ENCODE measurements at places on chromosomes 16 and 17. TPM values are rescaled to one million over a fixed set of nuclear protein-coding genes. Genes with fewer than 3 reads are reported as not detected.

DNA sequence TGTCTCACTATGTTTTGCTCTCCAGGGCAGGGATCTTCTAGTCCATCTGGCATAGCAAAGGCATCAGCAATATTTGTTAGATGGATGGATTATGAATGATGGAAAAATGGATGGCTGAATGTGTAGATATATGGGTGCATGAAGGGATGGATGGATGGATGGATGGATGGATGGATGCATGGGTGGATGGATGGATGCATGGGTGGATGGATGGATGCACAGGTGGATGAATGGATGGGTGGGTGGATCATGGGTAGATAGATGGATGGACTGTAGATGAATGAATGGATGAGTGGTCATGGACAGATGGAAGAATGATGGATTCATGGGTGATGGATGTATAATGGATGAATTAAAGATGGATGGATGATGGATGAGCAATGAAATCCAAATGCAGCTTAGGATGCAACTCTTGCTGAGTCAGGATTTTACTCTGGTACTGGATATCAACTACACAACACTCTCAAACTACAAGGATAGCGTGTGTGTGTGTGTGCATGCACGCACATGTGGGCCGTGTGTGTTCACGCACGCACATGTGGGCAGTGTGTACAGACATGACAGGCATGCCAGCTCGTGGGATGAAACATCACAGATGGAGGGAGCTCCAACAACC, 34.0 kb downstream of the GSG1L start:
- H3K4me1 ChIP-seq = no peaks in the 10 kb centered on the region
- H3K27me3 ChIP-seq = peaks cover 8% of the 10 kb centered on the region
- H3K36me3 ChIP-seq = peaks cover 2% of the 10 kb centered on the region
- no peak for DNase-seq
- no peak overlapping the region for H3K4me3 ChIP-seq
- H3K27ac ChIP-seq = no peak overlapping the region

Gene TLCD3B
- total RNA-seq = not detected

GRCh38 chr16:56263711-56264608, 72.7 kb downstream of the GNAO1 start:
- H3K4me3 ChIP-seq = no peak overlapping the region
- H3K4me1 ChIP-seq = peaks cover 45% of the 10 kb centered on the region
- DNase-seq = no peak
- peak overlapping the region; percentile 93 for H3K27ac ChIP-seq
- no peaks in the 10 kb centered on the region for H3K27me3 ChIP-seq
- no peaks in the 10 kb centered on the region for H3K36me3 ChIP-seq

DNA sequence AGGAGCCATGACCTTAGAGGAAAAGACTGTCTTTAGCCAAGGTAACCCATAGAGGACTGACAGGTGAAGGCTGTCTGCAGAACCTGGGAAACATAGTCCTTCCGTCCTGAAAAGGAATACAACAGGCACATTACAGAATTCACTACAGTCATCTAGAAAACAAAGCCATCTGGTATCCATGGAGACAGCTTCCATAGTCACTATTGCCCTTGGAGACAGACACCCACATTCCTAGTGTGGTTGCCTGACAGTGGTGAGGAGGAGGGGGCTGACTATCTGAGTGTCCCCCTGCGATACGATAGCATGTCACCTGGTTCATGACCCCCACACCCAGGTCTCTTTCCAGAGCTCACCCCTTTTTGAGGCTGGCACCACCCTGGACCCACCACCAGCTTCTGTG, 254.7 kb downstream of the CDH13 start:
- no peak overlapping the region for H3K4me3 ChIP-seq
- no peak for DNase-seq
- no peaks in the 10 kb centered on the region for H3K36me3 ChIP-seq

Gene ARHGAP23
- total RNA-seq = 0.47 TPM

DNA sequence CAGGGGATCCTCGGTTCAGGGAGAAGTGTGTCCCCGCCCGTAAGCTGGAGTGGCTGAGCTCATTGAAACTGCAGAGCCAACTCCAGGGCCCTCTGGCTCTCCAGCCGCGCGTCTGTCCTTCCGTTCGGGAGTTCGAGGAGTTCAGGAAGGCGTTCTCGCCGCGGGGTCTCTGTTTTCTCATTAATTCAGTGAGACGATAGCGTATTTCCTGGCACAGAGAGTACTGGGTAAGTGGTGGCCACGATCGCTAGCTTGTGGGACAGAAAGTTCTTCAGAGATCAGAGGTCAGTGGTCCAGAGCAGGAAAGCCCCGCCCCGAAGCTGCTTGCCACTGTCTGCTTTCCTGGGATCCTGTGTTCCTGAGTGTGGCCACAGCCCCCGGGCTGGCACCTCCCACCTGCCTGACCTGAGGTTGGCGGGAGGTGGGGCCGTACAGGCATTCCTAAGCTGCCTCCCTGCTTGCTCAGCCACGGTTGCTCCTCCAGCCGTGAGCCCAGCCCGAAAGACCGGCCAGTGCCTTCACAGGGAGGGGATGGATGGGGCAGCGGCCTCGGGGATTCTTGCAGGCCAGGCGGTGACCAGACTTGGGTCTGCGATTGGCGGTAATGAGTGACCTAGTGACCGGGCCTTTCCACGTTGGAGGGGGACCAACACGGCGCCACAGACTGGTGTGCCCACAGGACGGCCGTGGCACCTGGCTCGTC, 8.9 kb downstream of the BAIAP2 start:
- no peaks in the 10 kb centered on the region for H3K27me3 ChIP-seq
- H3K27ac ChIP-seq = no peak overlapping the region
- H3K4me1 ChIP-seq = peaks cover 2% of the 10 kb centered on the region
- no peaks in the 10 kb centered on the region for H3K36me3 ChIP-seq
- DNase-seq = no peak

DNA sequence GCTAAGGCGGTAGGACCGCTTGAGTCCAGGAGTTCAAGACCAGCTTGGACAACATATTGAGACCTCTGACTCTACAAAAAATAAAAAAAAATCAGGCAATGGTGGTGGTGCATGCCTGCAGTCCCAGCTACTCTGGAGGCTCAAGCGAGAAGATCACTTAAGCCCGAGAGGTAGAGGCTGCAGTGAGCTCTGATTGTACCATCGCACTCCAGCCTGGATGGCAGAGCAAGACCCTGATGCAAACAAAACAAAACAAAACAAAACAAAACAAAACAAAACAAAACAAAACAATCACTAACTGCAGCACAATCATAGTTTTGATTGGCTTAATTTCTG, 2.5 kb upstream of the BANP start:
- H3K4me3 ChIP-seq = no peak overlapping the region
- peaks cover 13% of the 10 kb centered on the region for H3K27me3 ChIP-seq
- H3K27ac ChIP-seq = no peak overlapping the region

Gene MPP2
- 1.5 TPM for total RNA-seq

DNA sequence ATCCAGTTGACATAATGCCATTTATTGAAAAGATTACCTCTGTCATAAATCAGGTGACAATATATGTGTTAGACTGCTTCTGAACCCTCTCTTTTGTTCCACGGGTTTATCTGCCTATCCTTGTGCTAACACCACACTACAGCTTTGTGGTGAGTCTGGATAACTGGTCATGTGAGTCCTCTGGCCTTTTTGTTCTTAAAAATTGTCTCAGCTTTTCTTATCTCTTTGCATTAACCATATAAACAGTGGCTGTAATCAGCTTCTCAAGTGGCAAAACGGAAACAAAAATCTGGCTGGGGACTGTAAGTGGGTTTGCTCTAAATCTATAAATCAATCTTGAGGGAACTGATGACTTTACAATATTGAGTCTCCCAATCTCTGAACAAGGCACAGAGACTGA, 44.6 kb downstream of the STX8 start:
- no peaks in the 10 kb centered on the region for H3K27me3 ChIP-seq
- no peaks in the 10 kb centered on the region for H3K36me3 ChIP-seq
- H3K4me3 ChIP-seq = no peak overlapping the region
- DNase-seq = no peak

- no peak overlapping the region for H3K4me3 ChIP-seq
- H3K27me3 ChIP-seq = peaks cover 45% of the 10 kb centered on the region
- peak; percentile 20 for DNase-seq
- H3K27ac ChIP-seq = no peak overlapping the region
- peaks cover 7% of the 10 kb centered on the region for H3K36me3 ChIP-seq
Observed at GRCh38 chr17:38333635-38334295, 10.0 kb downstream of the GPR179 start.

DNA sequence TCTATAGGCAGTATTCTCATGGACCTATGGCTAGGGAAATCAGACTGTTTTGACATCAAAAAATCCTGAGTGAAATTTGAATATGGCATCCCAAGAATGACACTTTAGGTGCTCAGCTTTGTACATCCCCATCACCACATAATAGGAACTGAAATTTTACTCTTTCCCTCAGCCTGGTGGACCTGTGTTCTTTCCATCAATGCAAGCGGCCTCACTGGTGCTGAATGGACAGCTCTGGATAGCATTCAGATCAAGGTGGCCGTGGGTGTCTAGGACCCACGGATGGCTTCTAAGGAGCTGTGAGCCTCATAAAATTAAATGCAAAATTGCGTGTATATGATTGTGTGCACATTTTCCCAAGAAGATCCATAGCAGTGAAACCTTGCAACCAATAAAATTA, 152.6 kb downstream of the MAP2K6 start:
- no peak overlapping the region for H3K27ac ChIP-seq
- no peak overlapping the region for H3K4me3 ChIP-seq
- peaks cover 22% of the 10 kb centered on the region for H3K27me3 ChIP-seq
- H3K4me1 ChIP-seq = peaks cover 2% of the 10 kb centered on the region

Gene SKAP1
- total RNA-seq = 136 TPM

GRCh38 chr16:10405386-10405939, 19.6 kb downstream of the ATF7IP2 start:
- no peak overlapping the region for H3K4me3 ChIP-seq
- H3K27ac ChIP-seq = no peak overlapping the region
- no peak for DNase-seq

DNA sequence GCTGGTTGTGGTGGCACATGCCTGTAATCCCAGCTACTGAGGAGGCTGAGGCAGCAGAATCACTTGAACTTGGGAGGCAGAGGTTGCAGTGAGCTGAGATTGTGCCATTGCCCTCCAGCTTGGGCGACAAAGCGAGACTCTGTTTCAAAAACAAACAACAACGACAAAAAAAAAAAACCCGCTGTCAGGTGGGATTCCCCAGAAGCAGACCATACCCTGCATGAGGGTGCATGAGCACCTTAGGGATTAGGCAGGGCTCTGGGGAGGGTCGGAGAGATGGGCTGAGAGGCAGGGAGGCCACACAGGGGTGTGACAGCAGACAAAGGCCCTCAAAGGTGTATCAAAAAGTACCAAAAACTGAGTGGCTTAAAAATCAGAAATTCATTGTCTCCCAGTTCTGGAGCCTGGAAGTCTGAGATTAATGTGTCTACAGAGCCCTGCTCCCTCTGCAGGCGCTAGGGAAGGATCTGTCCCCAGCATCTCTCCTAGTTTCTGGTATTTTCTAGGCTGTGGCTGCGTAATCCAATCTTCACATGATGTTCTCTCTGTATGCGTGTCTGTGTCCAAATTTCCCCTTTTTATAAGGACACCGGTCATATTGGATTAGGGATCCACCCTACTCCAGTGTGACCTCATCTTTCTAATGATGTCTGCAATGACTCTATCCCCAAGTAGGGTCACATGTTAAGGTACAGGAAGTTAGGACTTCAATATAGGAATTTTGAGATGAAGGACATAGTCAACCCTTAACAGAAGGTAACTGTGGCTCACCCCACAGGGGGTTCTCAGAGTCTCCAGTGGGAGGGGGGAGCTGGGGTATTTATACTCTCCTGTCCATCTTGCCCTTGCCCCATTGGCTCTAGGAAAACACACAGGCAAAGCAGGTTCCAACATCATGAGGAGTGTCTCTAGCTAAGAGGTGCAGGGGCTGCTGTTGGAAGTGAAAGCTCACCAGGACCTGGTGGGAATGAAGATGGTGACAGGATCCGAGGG, 13.6 kb upstream of the TVP23A start:
- no peaks in the 10 kb centered on the region for H3K36me3 ChIP-seq
- H3K4me3 ChIP-seq = no peak overlapping the region
- no peak for DNase-seq
- H3K4me1 ChIP-seq = peaks cover 4% of the 10 kb centered on the region
- peaks cover 18% of the 10 kb centered on the region for H3K27me3 ChIP-seq

GRCh38 chr17:13920413-13920812, 148.9 kb upstream of the COX10 start:
- peaks cover 4% of the 10 kb centered on the region for H3K36me3 ChIP-seq
- no peak overlapping the region for H3K4me3 ChIP-seq
- H3K27me3 ChIP-seq = no peaks in the 10 kb centered on the region
- peaks cover 1% of the 10 kb centered on the region for H3K4me1 ChIP-seq
- no peak overlapping the region for H3K27ac ChIP-seq
- DNase-seq = no peak

DNA sequence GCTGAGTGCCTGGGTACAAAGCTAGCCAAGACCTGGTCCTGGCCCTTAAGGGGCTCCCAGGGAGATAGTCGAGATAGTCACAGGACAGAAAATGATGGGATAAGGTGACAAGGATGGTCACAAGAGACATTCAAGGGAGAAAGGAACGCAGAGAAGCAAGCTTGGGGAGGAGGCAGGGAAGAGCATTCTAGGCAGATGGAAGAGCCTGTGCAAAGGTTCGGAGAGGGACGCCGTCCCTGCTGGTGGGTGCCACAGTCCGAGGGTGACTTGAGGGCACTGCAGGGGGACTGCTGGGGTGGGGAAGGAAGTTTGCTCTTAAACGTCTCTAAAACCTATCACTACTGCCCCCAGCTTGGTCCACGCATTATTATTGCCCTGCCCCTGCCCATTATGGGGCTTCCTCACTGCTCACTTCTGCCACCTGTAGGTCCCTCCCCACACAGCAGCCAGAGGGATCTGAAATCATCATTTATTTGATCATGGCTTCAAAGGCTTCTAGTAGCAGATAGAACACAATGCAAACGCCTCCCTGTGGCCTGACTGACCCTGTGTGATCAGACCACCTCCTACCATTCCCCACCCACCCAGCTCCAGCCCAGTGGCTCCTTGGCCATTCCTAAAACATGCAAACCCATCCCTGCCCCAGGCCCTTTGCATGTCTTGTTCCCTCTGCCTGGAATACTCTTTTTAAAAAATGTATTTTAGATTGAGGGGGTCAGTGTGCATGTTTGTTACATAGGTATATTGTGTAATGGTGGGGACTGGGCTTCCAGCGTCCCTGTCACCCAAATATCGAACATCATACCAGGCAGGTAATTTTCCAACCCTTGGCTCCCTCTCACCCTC, 60.3 kb downstream of the RMI2 start:
- H3K4me3 ChIP-seq = no peak overlapping the region
- H3K36me3 ChIP-seq = no peaks in the 10 kb centered on the region
- H3K4me1 ChIP-seq = peaks cover 10% of the 10 kb centered on the region
- peaks cover 9% of the 10 kb centered on the region for H3K27me3 ChIP-seq

Measured in T-helper 17 cell (primary cell).